ENCODE measurements at places on chromosomes 13 and 19.

GRCh38 chr13:20146381-20146780 lies 14.5 kb downstream of the GJA3 start:
- DNase-seq, result no peak

- DNase-seq, result no peak
Observed at GRCh38 chr19:815079-815774, 6.5 kb downstream of the PLPPR3 start.

DNA sequence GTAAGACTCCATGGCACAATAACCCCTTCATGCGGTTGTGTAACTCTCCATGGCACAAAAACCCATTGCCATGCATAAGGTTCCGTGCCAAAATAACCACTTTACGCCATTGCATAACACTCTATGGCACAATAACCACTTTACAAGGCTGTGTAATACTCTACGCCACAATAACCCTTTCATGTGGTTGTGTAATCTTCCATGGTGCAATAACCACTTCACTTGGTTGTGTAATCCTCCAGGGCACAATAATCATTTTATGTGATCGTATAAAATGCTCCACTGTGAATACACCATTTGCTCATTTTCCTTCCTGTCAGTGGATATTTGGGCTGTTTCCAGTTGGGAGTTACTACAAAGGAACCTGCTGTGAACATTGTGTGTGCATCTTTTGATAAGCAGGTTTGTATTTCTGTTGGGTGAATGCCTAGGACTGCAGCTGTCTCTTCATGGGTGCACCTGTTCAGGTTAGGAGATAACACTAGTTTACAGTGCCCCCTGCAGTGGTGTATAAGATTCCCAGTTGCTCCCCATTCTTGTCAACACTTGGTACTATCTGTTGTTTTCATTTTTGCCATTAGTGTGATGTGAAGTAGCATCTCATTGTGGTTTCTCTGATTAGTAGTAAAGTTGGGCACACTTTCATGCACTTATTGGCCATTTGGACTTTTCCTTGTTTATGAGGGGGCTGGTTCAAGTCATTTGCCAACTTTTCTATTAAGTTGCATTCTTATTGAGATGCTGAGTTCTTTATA lies 21.1 kb upstream of the ZSCAN18 start:
- DNase-seq, result no peak

- no peak for DNase-seq
Observed at GRCh38 chr19:57165846-57166245, 1.4 kb downstream of the DUXA start.

- no peak for DNase-seq
Observed at GRCh38 chr13:98307463-98308085, 130.5 kb upstream of the RNF113B start.

DNA sequence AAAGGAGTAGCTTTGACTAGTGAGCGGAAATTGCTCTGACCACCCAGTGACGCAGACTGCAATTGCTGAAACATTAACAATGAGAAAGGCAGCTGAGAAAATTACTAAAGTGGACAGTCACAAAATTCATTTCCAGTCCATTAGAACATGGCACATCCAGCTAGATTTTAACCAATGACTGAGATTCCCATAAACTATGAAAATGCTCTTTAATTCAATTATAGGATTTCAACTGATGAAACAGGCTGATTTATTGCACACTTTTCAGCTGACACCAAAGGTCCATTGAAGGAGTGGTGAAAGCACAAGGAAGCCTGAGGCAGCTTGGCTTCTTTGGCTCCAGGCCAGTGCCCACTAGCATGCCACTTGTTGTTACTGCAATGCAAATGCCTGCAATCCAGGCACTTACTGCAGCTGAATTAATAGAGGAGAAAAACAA lies 933.4 kb downstream of the SLITRK6 start:
- DNase-seq, result no peak

DNA sequence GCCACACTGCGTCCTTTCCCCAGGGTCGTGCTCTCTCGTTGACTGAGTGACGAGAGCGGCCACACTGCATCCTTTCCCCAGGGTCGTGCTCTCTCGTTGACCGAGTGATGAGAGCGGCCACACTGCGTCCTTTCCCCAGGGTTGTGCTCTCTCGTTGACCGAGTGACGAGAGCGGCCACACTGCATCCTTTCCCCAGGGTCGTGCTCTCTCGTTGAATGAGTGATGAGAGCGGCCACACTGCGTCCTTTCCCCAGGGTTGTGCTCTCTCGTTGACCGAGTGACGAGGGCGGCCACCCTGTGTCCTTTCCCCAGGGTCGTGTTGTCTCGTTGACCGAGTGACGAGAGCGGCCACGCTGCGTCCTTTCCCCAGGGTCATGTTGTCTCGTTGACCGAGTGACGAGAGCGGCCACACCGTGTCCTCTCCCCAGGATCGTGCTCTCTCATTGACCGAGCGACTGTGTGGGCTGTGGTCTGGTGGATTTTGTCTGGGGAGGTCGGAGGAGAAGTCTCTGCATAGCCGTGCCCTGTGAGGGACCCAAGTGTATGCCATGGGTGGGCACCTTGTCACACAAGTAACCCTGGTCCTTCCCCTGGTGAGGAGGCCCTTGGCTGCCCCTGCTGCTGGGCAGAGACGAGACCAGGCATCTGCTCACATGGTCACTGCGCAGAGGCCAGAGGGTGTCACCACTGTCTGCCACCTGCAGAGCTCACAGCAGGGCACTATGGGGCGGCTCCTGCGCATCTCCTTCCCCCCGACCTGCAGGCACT lies 107.7 kb downstream of the KDM4B start:
- no peak for DNase-seq

GRCh38 chr13:62556978-62557377 lies 1141.3 kb upstream of the PCDH20 start:
- DNase-seq, result no peak

- no peak for DNase-seq
Observed at GRCh38 chr13:56558698-56559320, 581.9 kb upstream of the PRR20A start.

DNA sequence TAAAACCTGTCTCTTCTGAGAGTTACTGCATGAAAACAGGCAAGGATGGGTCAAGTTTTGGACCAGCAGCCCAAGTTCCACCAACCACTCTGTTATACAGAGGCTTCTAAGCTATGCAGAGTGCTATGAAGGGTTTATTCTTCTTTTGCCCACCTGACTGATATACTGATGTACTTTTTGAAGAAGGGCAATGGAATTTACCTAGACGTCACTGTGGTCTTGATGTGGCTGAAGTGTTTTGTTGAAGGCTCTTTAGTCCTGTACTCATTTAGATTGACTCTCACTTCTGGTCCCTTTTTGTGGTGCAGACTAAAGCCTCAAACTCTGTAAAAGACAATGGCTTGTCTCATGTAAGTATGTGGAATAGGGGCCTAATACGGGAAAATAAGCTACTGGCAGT lies 92.0 kb downstream of the DGKH start:
- no peak for DNase-seq

DNA sequence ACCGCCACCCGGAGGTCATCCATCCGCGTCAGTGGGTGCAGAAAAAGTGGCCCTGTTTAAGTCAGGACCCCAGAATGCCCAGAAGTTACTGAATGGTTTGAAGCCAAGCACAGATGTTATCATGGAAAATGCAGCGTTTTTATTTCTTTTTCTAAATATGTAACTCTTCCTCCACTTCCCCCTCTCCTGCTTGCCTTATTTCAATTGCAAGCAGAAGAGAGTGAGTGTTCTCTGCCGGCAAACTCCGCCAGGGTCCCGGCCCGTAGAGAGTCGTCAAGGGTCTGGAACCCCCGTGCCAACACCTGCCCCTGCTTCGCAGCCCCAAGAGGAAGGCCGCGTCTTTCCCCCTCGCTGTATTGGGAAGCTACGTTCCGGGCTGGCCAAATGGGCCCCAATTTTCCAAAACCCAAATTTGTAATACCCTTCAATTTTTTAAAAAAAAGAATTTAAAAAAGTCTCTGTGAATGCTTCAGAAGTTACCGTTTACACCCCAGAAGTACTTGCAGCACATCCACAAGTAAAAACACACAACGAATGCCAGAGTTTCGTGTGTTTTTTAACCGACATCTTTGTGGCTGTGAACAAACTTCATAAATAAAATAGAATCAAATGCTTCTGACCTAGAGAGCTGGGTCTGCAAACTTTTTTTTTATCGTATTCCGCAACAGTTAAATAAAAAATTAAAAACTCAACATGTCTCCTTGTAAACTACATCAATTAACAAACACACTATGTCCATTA lies 712 bp upstream of the PDX1 start:
- no peak for DNase-seq
